ENCODE measurements at places on chromosomes 4 and X.

DNA sequence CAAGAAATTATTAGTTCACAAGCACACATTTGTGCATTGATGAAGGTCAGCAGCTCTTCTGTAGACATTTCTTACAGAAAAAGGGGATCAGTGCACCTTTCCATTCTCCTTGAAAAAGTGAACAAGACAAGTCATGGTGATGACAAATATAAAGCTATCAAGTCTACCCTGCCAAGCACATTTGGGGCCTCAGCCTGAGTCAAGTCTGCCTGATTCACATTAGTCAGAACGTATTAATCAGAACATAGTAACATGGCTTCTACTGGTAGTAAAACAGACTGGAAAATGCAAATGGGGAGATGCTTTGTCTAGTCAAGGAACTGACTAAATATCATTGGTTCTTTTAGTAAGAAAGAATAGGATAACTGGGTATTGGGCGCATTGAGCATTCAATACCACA, 2305.1 kb downstream of the PCDH7 start:
- DNase-seq: no peak

DNA sequence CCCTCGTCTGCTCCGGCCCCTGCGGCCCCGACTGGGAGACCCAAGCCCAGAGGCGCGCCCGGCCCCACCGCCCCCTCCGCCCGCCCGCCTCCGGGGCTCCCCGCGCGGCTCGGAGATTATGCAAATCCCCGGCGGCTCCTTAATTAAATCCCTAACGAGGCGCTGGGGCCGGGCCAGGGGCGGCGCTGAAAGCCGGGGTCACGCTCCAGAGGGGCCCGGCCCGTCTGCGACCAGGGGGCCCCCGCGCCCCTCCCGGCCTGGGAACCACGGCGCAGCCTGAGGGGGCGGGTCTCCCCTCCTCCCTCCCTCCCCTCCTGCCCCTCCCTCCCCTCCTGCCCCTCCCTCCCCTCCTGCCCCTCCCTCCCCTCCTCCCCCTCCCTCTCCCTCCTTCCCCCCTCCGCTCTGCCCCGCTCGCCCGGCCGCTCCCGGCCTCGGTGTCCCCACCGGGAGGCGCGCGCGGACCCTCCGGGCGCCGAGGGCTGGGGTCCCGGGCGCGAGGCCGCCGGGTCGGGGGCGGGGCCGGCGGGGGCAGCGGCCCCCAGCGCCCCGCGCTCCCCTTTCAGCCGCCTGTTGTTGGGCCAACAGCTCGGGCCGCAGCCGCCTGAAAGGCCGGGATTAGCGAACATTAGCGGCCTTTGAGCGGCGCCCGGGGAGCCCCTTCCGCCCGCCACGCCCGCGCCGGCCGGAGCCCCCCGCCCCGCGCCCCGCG, 25.9 kb upstream of the FGFR3 start:
- DNase-seq: no peak

DNA sequence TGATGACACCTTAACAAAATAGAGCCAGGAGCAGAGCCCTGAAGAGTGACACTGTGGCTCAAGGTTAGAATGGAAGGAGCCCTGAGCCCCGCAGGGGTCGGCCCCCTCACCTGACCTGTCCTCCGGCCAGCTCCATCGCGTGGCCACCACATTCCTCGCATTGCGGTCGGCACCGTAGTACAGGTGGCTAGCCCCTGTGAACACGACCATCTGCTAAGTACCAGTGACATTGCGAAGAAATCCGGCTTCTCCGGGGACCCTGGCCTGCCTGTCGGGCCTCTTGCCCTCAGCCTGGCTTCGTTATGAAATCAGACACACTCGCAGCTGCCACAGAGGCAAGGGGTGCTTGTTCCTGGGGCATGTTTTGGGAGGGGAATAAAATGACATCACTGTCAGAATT, 179.0 kb downstream of the AFAP1 start:
- DNase-seq: no peak

DNA sequence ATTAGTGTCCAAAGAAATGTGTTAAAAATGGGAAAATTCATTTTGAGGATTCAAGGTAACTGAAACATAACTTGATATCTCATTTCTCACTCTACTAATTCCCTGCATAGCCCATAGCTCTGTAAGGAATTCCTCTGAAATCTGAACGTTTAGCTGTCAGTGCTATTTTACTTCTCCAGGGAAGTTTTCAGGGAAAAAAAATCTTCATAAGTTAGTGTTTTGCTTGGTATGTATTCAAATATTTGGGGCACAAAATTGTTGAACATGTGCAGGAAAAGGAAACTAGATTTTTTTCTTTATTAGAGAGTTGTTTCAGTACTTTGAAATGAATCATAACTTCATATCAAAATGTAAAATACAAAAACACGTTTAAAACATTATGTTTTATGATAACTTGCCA, 891.4 kb downstream of the CENPC start:
- peak; percentile 32 for DNase-seq

DNA sequence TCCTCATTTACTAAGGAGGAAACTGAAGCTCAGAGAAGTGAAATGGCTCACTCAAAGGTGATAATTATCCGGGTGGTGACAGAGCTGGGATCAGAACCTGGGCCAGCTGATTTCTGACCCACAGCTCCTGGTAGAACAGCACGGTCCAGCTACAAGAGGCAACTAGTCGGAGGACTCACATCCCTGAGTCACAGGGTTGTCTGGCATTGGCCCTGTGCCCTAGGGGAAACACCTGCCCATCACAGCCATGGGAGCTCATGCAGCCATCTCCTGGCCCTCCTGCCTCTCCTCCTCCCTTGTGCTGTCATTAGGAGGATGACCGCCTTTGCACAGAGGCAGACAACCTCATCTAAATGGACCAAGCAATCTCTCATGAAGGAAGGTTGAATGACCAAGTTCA, 115.2 kb upstream of the TSPAN5 start:
- DNase-seq: peak; percentile 52

DNA sequence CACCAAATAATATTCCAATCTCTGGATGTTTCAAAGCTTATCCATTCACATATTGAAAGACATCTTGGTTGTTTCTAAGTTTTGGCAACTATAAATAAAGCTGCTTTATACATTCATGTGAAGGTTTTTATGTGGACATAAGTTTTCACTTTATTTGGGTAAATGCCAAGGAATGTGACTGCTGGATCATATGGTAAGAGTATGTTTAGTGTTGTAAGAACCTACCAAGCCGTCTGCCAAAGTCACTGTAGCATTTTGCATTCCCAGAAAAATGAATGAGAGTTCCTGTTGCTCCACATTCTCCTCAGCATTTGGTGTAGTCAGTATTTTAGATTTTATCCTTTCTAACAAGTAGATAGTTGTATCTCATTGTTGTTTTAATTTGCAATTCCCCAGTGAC, 1047.7 kb downstream of the C4orf33 start:
- DNase-seq: no peak

- no peak for DNase-seq
Measured at GRCh38 chr4:165369522-165369921, 9.3 kb upstream of the CPE start.

GRCh38 chr4:159765382-159765781, 662.5 kb downstream of the RAPGEF2 start:
- no peak for DNase-seq

- DNase-seq: no peak
Measured at GRCh38 chrX:15464704-15465103, 28.4 kb downstream of the PIR start.

- DNase-seq: no peak
Measured at GRCh38 chrX:139290310-139290709, 240.2 kb upstream of the F9 start.

GRCh38 chr4:93843772-93844171, 15.2 kb downstream of the ATOH1 start:
- no peak for DNase-seq

- DNase-seq: no peak
Measured at GRCh38 chrX:39677978-39678791, 419.6 kb downstream of the BCOR start.

DNA sequence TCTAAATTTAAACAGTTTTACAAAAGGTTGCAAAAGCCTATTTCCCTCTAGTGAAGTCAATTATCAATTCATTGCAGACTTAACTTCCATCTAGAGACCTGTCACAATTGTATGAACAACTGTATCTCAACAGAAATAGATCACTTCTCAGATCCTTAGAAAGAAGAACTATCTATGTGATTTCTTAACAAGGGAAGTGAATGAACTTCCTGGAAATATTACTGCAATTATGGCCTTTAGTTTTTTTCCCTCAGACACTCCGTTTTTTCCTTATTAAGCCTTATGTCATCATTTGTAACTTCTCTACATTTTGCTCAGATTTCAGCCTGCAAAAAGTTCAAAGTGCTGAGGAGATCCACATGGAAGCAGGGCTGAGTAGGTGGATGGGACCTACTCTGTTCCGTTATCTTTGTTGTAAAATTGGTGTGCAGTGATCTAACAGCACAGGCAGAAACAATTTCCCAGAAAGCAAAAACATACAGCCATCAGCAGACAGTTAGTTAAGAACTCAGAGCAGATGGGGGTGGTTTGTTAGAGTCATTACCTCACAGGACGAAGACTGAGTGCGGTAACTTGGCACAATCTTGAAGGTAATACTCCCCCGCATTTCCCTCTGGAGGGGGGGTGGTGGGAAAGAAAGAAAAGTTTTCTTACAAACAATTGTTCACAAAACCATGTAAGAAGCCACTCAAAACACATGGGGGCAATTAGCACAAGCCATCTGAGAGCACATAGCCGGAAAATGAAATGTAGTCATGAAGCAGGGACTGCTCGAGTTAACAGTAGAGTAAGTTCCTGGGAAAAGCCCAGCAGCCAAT, 112.3 kb downstream of the NYX start:
- DNase-seq: peak; percentile 82

DNA sequence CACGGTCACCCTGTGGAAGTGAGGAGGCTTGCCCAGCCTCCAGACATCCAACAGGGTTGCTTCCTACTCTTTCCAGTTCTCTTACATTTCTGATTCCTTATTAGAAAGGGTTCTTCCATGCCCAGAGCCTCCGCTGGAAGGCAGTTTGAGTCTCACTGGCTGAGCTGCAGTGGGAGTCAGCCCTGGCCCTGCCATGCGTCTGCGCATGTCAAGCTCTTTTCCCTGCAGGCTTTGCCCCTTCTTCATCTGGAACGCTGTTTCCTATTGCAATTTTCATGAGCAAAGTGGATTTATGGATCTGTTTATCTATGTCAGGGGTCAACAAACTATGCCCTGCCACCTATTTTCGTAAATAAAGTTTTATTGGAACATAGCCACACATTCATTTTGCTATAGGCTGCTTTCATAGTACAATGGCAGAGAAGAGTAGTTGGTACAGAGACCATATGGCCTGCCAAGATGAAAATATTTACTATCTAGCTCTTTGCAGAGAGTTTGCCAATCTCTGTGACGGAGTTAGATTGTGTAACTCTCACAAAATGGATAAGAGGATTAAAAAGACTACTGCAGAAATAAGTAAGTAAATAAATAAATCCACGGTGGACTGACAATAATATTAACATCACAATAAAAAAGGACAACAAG, 3.9 kb upstream of the CHRNA9 start:
- no peak for DNase-seq

- no peak for DNase-seq
Measured at GRCh38 chr4:7068279-7068842, 497 bp upstream of the GRPEL1 start.

- DNase-seq: no peak
Measured at GRCh38 chr4:135840781-135841180, 1639.2 kb upstream of the PABPC4L start.

- DNase-seq: no peak
Measured at GRCh38 chr4:75886104-75886503, 16.1 kb downstream of the PPEF2 start.

- no peak for DNase-seq
Measured at GRCh38 chr4:122695226-122695625, 37.3 kb upstream of the BBS12 start.

- DNase-seq: no peak
Measured at GRCh38 chr4:58809366-58809765, 1699.2 kb upstream of the IGFBP7 start.

DNA sequence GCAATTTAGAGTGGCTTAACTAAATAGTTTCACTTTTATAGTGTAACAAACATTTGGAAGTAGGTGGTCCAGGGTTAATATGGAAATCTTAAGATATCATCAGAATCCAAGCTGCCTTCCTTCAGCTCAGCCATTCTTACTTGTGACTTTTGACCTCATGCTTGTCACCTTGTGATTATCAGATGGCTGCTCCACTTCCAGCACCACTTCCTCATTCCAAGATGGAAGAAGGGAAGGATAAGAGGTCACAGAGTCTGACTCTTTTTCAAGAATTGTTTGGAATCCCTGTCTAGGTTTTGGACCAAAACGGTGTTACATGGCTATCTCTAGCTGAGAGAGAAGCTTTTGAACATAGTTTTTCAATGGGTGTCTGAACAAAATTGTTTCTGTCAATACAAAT, 39.9 kb downstream of the MTTP start:
- no peak for DNase-seq

DNA sequence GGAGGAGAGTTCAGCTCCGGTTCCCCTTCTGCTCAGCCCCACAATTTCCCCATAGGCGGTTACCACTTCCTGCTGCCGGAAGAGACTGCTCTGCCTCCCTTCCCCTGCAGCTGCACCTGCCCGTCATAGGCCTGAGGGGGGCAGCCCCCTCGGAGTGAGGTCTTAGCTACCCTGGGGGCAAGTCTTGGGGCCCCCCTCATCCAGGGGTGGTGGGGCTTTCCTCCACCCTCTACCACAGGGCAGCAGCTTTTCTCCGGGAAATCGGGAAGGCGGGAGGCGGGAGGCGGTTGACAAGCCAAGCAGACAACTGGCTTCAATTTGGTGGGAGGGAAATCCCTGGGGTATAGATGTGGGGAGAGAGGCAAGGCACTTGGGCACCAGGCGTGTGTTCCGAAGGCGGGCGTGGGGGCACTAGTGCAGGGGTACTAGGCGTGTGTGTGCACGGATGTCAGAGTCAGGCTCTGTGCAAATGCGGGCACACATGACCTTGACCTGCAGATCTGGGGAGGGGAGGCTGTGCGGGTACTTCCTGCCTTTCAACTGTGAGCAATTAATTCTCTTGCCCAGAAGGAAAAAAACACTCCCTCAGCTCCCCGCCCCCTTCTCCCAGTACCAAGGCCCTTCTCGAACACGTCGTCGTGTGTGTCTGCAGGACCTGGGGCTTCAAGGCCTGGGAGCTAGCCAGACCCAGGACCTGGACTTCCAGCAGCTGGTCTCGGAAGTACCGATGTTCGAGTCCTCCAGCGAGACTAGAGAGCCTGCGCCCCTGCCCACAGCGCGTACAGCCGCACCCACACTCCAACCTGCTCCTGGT, 1.0 kb upstream of the ARHGAP4 start:
- DNase-seq: peak; percentile 71

DNA sequence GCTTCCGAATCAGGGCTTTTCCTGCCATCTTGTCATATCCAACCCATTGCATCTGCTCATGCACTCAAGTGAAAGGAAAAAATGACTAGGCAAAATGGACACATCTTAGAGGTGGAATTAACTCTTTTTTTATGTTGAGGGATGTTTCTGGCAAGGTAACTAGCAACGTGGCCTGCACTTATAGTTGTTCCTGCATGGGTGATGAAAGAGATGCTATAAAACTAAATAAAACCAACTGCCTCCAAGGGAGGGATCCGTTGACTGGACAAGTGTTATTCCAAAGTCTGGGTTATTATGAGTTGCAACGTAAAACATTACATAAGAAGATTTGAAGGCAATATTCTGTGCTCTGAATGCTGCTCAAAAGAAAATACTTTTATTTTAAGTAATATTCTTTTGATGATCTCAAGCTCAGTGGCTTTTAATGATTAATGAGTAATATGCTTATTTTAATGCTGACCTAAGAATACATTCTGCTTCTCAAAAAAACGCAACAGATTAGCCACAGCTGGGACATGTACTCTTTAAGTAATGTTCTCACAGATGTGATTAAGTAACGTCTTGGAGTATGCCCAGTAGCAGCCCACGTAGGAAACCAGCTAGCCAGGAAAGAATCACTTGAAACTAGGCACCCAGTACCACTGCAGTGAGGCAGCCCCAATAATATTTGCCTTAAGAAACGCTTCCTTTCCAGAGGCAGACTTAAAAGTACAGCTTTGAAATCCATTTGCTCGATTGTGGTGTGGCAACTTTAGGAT, 27.4 kb downstream of the KLF3 start:
- no peak for DNase-seq
